ENCODE measurements at places on chromosomes 2 and 18. TPM values are rescaled to one million over a fixed set of nuclear protein-coding genes. Genes with fewer than 3 reads are reported as not detected.
A peak's percentile ranks its signal among the peaks of the same experiment; 100 is the strongest.

The CAPN14 gene
- 0.42 TPM for total RNA-seq

- no peak for DNase-seq
- H3K36me3 ChIP-seq: no peaks in the 10 kb centered on the region
- H3K27me3 ChIP-seq: no peaks in the 10 kb centered on the region
- no peak overlapping the region for H3K4me3 ChIP-seq
- H3K4me1 ChIP-seq: no peaks in the 10 kb centered on the region
- H3K27ac ChIP-seq: no peak overlapping the region
These were observed 390.3 kb upstream of the GALNT5 start for GRCh38 chr2:156867201-156867600.

- peak; percentile 10 for DNase-seq
- H3K4me1 ChIP-seq: no peaks in the 10 kb centered on the region
- no peak overlapping the region for H3K27ac ChIP-seq
- H3K4me3 ChIP-seq: no peak overlapping the region
- no peaks in the 10 kb centered on the region for H3K27me3 ChIP-seq
These were observed 97.3 kb upstream of the SERPINE2 start for GRCh38 chr2:224136396-224136795.

DNA sequence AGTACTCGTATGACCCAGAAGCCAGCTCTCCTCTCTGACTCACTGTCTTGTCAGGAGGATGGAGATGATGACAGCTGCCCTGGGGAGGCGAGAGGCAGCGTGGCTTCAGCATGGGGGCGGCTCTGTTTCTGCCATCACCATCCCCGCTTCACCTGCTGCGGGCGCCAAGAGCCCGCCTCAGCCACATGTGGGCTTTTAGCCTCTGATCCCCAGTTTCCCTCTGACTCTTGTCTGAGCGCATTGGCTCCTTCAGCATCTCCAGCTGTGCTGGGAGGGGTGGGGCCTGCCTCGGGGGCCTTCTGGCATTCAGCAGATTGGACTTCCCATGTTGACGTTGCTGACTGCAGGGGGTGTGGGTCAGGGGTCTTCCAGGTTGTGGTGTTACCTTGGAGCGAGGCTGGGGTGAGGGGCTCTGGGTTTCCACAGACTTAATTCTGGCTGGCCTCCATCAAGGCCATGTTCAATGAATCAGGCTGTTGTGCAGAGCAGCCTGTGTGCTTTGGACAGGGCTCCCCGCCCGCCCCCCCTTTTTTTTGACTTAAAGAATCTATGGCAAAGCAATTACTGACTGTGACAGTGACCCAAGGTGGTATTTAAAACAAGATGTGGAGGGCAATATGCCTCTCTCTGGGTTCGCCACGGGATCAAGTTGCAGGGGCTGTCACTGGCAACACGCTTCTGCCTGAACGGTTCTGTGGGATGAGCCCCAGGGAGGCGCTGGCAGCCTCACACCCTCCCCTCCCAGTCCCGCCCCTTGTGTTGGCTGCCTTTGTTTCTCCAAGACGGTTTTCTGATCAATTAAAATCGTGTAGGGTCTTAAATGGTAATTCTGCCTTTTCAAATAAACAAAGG lies 228.3 kb downstream of the LDLRAD4 start:
- H3K27ac ChIP-seq: peak overlapping the region; percentile 9
- no peaks in the 10 kb centered on the region for H3K27me3 ChIP-seq
- peak overlapping the region; percentile 19 for H3K4me3 ChIP-seq
- H3K4me1 ChIP-seq: peaks cover 35% of the 10 kb centered on the region
- DNase-seq: no peak

GRCh38 chr2:239858179-239858578 lies 167.0 kb downstream of the NDUFA10 start:
- no peaks in the 10 kb centered on the region for H3K4me1 ChIP-seq
- no peaks in the 10 kb centered on the region for H3K36me3 ChIP-seq
- H3K27ac ChIP-seq: no peak overlapping the region
- H3K4me3 ChIP-seq: no peak overlapping the region
- peak; percentile 64 for DNase-seq

The RGPD5 gene
- total RNA-seq: 22.5 TPM

DNA sequence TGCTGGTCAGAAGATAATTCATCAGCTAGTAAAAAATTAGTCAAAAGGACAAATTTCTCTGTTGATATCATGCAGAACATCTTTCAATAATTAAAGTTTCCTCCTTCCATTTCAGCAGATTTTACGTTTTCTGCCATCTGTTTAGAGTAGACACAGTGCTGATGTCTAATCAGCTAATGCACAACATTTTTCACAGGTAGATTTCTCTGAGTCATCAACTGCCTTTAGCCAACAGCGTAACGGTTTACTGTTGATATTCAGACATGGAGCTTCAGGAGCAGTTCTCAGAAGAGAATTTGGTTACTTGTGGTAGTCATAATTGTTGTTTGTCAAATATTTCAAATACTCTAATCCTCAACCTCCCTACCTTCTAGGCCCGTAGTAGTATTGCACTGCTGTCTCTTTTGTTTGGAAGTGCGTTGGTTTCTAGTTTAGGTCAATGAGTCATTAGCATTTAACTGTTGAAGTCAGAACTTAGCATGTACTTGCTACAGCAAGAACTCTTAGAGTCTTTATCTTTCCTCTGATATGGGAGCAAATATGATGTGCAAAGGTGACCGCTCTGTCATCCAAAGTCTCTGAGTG lies 86.8 kb upstream of the TFPI start:
- H3K4me1 ChIP-seq: no peaks in the 10 kb centered on the region
- no peak overlapping the region for H3K4me3 ChIP-seq
- H3K27ac ChIP-seq: no peak overlapping the region
- no peak for DNase-seq
- H3K36me3 ChIP-seq: no peaks in the 10 kb centered on the region

- H3K4me3 ChIP-seq: no peak overlapping the region
- H3K27me3 ChIP-seq: no peaks in the 10 kb centered on the region
- H3K4me1 ChIP-seq: no peaks in the 10 kb centered on the region
These were observed 69.7 kb downstream of the FHOD3 start for GRCh38 chr18:36366994-36367839.

GRCh38 chr2:176873403-176873802 lies 339.2 kb upstream of the HNRNPA3 start:
- no peaks in the 10 kb centered on the region for H3K4me1 ChIP-seq
- H3K36me3 ChIP-seq: no peaks in the 10 kb centered on the region
- H3K27me3 ChIP-seq: no peaks in the 10 kb centered on the region
- H3K27ac ChIP-seq: no peak overlapping the region
- H3K4me3 ChIP-seq: no peak overlapping the region

GRCh38 chr18:8703781-8704301 lies 1.5 kb upstream of the MTCL1 start:
- peak overlapping the region; percentile 96 for H3K27ac ChIP-seq
- no peaks in the 10 kb centered on the region for H3K36me3 ChIP-seq
- H3K4me1 ChIP-seq: peaks cover 22% of the 10 kb centered on the region

- H3K27me3 ChIP-seq: no peaks in the 10 kb centered on the region
- peak overlapping the region; percentile 8 for H3K27ac ChIP-seq
- DNase-seq: no peak
- H3K4me1 ChIP-seq: peaks cover 21% of the 10 kb centered on the region
- H3K4me3 ChIP-seq: no peak overlapping the region
These were observed 84.2 kb downstream of the TTC27 start for GRCh38 chr2:32711908-32712501.

DNA sequence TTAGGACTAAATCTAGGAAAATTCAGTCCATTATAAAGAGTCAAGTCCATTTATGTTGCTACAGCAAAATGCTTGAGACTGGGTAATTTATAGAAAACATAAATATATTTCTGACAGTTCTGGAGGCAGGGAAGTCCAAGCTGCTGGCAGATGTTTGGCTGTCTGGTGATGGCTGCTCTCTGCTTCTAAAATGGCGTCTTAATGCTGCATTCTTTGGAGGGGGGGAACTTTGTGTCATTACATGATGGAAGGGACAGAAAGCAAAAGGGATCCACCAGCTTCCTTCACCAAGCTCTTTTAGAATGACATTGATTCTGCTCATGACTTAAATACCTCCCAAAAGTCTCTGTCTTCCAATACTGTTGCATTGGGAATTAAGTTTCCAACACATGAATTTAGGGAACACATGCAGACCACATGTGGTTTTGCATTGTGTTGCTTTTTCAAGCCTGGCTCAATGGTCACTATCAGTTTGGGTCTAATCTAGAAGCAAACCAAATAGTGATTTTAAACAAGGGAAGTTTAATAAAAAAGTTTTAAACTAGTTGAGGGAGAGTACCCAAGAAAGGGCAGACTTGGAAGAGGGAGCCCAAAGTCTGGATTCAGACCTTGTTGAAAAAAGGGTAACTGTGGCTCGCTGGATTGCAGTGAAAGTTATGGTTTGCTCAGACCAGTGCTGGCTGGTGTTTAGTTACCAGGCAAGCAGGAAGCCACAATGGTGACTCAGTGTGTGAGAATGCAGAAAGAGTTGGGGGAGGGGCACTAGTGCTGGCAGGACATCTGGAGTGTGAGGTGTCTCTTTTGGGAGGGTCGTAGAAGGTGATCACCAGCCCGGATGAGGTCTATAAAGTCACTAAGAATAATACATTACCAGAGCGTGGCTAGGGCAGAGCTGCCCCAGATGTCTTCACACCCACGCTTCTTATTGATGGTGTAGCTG lies 30.8 kb downstream of the C18orf54 start:
- no peak overlapping the region for H3K27ac ChIP-seq
- H3K4me1 ChIP-seq: no peaks in the 10 kb centered on the region
- H3K36me3 ChIP-seq: no peaks in the 10 kb centered on the region
- no peaks in the 10 kb centered on the region for H3K27me3 ChIP-seq

DNA sequence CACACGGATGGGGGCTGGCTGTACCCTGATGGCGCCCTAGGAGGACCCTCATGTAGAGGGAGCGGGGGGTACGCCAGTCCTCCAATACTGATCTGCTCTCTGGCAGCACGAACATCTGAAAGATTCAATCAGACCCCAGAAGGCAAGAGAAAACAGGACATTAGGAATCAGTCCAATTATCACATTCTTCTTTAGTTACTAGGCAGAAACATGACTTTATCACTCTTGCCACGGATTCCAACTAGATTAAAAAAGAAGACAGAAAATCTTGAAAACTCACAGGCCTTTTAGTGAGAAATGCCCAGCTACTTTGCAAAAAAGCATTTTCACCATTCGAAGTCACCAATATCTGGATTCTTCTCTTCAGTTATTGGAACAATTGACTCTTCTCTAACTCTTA lies 68.4 kb downstream of the ID2 start:
- no peak overlapping the region for H3K4me3 ChIP-seq
- H3K4me1 ChIP-seq: peaks cover 20% of the 10 kb centered on the region
- no peak overlapping the region for H3K27ac ChIP-seq
- DNase-seq: no peak
- H3K36me3 ChIP-seq: peaks cover 45% of the 10 kb centered on the region

DNA sequence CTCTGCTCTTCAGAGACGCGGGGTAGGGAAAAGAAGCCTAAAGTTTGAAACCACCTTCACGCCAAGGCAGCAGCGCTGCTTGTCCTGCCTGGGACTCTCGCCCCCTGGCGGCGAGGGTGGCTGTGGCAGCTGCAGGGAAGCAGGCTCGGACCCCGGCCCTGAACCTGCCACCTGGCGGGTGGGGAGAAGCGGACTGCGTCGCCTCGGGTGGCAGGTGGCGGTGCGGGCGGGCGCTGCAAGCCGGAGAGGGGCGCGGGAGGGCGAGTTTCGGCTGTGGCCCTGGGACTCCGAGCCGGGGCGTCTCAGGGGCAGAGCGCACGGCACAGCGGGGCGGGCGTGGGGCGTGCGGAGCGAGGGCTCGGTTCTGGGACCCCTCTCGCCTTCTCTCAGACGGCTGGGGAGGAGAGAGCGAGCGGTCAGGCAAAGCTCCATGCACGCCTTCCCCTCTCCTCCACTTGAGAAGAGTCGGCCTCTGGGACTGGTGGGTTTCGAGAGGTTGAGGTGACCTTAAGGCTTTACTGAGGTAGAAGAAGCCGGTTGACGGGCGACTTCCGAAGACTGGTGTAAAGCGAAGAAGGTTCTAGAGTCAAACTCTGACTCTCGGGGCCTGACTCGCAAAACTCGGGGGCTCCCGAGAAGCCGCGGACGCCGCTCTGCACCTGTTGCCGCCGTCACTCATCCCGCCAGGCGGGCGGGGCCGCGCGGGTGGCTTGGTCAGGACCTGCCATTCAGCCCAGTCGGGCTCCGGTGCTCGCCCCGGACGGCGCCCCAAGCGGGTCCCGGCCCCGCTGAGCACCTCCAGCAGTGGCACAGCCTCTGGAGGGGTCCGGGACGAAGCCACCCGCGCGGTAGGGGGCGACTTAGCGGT lies 1.1 kb upstream of the BOLL start:
- no peaks in the 10 kb centered on the region for H3K36me3 ChIP-seq
- H3K27ac ChIP-seq: no peak overlapping the region
- H3K4me3 ChIP-seq: peak overlapping the region; percentile 55
- no peak for DNase-seq

DNA sequence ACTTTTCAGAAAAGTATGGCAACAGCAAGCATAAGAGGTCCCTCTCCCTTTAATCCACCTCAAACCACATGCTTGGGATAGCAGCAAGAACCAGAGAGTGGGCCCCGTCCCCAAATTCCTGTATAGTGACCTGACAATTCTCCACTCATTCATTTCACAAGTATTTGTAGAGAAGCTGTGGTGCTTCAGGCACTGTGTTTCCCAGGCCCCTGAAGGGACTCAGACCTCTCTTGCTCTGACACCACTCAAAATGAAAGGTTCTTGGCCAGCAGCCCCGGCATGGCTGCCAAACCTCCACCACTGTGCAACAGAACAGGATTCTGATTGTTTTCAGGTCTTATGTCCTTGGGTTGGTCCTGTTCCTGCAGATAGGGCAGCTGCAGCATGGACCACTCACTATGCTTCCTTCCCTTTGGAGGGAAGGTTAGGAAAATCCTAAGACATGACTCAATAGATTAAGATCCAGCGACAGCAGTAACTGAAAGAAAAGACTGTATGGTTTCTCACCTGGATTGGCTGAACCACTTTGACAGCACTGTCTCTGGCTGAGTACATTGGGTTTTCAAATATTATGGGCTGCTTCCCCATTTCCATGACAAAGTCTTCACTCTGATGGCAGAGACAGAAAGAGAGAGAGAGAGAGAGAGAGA lies 67.6 kb downstream of the DHRS9 start:
- H3K27ac ChIP-seq: no peak overlapping the region
- H3K4me3 ChIP-seq: no peak overlapping the region
- DNase-seq: peak; percentile 57
- no peaks in the 10 kb centered on the region for H3K36me3 ChIP-seq
- no peaks in the 10 kb centered on the region for H3K27me3 ChIP-seq
- no peaks in the 10 kb centered on the region for H3K4me1 ChIP-seq

- H3K36me3 ChIP-seq: no peaks in the 10 kb centered on the region
- no peak overlapping the region for H3K27ac ChIP-seq
- DNase-seq: no peak
- no peaks in the 10 kb centered on the region for H3K27me3 ChIP-seq
- H3K4me1 ChIP-seq: peaks cover 17% of the 10 kb centered on the region
These were observed 122.5 kb downstream of the FHOD3 start for GRCh38 chr18:36419900-36420531.

Measured in esophagus muscularis mucosa (tissue), 4 donors.